ENCODE measurements at places on chromosomes 3 and 15. TPM values are rescaled to one million over a fixed set of nuclear protein-coding genes. Genes with fewer than 3 reads are reported as not detected.

DNA sequence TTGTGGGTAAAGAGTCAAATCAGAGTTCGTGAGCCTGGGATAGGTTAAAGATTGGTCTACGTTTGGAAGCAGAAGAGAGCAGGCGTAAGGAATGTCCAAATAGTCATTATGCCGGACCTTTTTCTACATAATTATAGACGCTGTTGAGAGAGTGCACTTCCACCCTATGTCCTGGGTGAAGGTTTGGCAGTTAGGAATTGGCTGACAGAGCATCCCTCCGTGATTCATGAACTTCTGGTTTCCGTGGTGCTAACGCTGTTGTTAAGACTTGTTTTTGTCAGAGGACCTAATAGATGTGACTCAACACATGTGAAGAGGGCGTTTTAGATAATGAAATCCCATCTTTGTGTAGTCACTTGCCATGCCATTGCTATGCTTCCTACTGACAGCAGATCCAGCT, 1.1 kb downstream of the EAF1 start:
- DNase-seq: no peak

- no peak for DNase-seq
Observed at GRCh38 chr3:186759231-186759930, 24.0 kb upstream of the EIF4A2 start.

ISLR2 gene
- total RNA-seq: 2.7 TPM

ANKRD34C gene
- total RNA-seq: not detected

DNA sequence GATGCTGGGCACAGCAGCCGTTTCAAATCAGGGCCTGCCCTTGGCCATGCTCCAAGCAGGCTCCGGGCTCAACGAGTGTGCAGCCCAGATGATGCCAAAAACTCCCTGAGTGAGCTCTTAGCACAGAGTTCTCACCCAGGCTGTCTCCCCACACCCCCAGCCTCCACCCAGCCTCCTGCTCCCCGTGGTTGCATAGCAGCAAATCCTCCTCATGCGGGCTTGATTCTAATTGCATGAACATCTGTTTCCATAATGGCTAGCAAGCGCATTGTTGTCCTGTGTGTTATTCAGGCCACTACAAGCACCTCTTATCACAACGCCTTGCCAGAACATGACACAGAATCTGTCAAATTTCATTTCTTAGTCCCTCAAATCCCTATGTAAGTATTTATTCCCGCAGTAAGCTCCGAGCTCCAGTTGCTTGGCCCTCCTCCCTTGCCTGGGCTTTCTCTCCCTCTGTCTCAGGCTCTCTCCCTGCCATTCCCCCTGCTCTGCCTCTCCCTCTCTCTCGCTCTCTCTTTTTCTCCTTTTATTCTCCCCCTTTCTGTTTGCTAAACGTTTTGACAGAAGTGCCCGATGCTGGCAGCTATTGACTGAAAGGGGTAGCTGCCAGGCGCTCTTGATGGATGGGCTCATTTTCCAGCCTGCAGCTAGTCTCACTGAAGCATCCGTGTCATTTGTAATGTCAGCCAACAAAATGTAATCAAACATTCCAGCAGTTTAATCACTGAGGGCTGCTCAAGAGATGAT, 306.5 kb downstream of the IL20RB start:
- DNase-seq: peak; percentile 75

- DNase-seq: no peak
Observed at GRCh38 chr3:147412261-147412916, 3.2 kb downstream of the ZIC1 start.

CORO2B gene
- total RNA-seq: 6.6 TPM

FAM107A gene
- 95.2 TPM for total RNA-seq

DNA sequence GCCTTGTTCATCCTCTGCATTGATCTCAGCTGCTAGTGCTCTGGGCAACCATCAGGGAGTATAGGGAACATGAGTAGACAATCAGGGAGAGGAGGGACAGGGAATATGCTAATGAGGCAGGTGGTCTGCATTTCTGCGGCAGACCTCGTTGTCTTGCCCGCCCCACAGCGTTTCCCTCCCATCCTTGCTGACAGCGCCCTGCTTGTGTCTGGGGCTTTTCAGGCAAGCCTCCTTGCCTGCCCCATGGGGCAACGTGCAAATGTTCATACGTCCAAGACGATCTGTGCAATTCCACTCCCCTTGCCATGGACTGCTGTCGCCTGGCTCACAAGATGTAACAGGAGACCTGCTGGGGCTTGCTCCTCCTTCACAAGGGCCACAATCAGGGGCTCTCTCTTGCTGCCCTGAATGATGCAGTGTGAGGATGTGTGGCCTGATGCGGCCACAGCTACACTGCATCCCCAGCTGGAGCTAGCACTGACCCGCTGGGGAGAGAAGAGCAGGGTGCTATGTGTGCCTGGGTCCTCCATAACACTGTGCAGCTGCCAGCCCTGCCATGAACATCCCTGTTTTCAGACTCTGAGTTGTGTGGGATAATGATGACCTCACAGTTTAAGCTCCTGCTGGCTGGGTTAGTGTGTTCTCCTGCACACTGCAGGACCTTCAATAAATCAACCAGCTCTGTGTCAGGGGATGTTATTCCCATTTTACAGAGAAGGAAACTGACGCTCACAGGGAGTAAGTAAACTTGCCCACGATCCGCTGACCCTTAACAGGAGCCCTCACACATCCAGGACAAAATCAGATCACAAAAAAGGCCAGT, 211.3 kb downstream of the KLF13 start:
- DNase-seq: no peak
